ENCODE measurements at places on chromosomes 6 and 20. TPM values are rescaled to one million over a fixed set of nuclear protein-coding genes. Genes with fewer than 3 reads are reported as not detected.

The C20orf141 gene
- total RNA-seq = not detected

The SLC35F1 gene
- not detected for total RNA-seq

The MYMX gene
- not detected for total RNA-seq

The CAGE1 gene
- total RNA-seq = 0.20 TPM

The PRR18 gene
- total RNA-seq = not detected

The FKBP1C gene
- total RNA-seq = 0.94 TPM

The AKAP7 gene
- 13.1 TPM for total RNA-seq

The WFDC5 gene
- not detected for total RNA-seq

- no peak overlapping the region for H3K4me3 ChIP-seq
- no peaks in the 10 kb centered on the region for H3K4me1 ChIP-seq
- H3K27me3 ChIP-seq = peaks cover 2% of the 10 kb centered on the region
- H3K27ac ChIP-seq = no peak overlapping the region
Observed at GRCh38 chr20:52270001-52270606, 78.5 kb upstream of the ZFP64 start.

DNA sequence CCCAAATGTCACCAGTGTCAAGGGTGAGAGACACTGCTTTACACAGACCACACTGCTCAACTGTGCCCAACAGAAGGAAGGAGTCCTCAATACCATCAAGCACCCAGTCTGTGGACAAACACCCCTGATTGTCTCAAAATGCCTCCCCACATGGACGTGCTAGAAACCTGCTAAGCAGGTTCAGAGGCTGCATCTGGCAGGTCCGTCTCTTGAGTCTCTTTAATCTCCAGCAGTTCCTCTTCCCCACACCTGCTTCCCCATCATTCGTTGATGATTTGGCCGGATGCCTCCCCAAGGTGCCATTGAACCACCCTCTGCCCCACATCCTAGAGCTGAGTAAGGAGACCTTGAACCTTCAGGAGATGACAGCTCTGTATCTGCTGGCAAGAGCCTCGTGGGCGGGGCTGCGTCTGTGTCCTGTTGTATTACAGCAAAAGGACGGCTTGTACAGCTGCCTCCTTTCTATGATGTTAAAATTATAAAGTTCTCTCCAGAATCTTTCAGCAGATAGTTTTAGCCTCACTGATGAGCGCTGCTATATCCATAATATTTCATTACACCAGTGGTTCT, 179.2 kb downstream of the PREX1 start:
- H3K4me1 ChIP-seq = peaks cover 2% of the 10 kb centered on the region
- no peaks in the 10 kb centered on the region for H3K27me3 ChIP-seq
- peaks cover 38% of the 10 kb centered on the region for H3K36me3 ChIP-seq
- DNase-seq = no peak

- DNase-seq = no peak
- peak within 1 kb of the TSS; percentile 66 for H3K27ac ChIP-seq
- no peak within 1 kb of the TSS for H3K4me3 ChIP-seq
- H3K36me3 ChIP-seq = no peaks in the 10 kb centered on the region
- no peaks in the 10 kb centered on the region for H3K27me3 ChIP-seq
Observed at GRCh38 chr6:36697481-36697903, at the start of gene RAB44. TSS of gene RAB44 (plus strand) at chr6:36697826. CDS start at chr6:36704236, 6,410 bp downstream.

GRCh38 chr6:133242637-133243585, 1.8 kb downstream of the EYA4 start:
- peaks cover 11% of the 10 kb centered on the region for H3K4me1 ChIP-seq
- H3K36me3 ChIP-seq = no peaks in the 10 kb centered on the region
- no peak for DNase-seq
- peaks cover 69% of the 10 kb centered on the region for H3K27me3 ChIP-seq

DNA sequence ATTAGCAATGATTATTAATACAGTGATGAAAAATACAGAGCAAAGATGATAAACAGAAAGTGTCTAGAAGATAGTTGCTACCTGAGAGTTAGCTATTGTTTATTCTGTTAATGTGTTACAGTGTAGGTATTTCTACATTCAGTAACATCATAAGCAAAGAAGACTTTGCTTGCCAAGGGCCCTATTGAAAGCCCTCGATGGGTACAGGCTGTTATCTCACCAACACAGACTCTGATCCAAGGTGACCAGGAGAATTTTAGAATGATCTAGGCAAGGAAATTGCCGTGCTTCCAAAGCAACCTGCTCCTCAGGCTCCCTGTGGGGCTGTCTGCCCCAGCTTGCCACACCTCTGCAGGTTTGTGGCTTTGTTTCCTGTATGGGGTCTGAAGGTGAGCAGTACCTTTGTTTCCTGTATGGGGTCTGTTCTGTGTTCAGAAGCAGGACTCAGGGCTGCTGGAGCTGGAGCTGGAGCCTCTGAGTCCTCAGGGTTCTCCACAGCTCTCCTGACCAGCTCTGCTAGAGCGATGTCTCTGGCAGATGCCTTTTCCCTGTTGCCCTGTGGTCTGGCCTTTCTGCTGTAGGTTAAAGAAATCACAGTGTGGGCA, 32.5 kb downstream of the PHACTR3 start:
- H3K36me3 ChIP-seq = no peaks in the 10 kb centered on the region
- DNase-seq = no peak
- no peak overlapping the region for H3K27ac ChIP-seq

DNA sequence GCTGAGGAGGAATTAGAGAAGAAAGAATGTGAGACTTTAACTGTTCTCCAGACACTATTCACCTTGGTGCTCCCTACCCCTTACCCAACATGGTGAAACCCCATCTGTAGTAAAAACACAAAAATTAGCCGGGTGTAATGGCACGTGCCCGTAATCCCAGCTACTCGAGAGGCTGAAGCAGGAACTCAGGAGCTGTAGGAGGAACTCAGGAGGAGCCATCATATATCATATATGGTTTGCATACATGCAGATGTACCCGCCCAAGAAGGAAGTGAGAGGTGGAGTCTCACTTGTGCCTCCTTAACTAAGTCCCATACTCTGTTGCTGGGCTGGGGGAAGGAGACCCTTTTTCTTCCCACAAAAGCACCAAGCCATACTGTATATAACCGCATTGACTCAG, 35.5 kb upstream of the ME1 start:
- H3K4me1 ChIP-seq = no peaks in the 10 kb centered on the region
- no peak overlapping the region for H3K4me3 ChIP-seq
- no peaks in the 10 kb centered on the region for H3K36me3 ChIP-seq
- DNase-seq = no peak
- no peak overlapping the region for H3K27ac ChIP-seq
- H3K27me3 ChIP-seq = peaks cover 6% of the 10 kb centered on the region

GRCh38 chr6:104682722-104683643, 176.7 kb downstream of the HACE1 start:
- peaks cover 6% of the 10 kb centered on the region for H3K4me1 ChIP-seq
- peak; percentile 77 for DNase-seq
- no peak overlapping the region for H3K4me3 ChIP-seq
- no peak overlapping the region for H3K27ac ChIP-seq
- H3K27me3 ChIP-seq = no peaks in the 10 kb centered on the region
- no peaks in the 10 kb centered on the region for H3K36me3 ChIP-seq

- no peak overlapping the region for H3K27ac ChIP-seq
- peaks cover 14% of the 10 kb centered on the region for H3K4me1 ChIP-seq
- H3K27me3 ChIP-seq = no peaks in the 10 kb centered on the region
- H3K4me3 ChIP-seq = peak overlapping the region; percentile 32
- no peak for DNase-seq
Observed at GRCh38 chr6:138769102-138769676, 4.4 kb upstream of the CCDC28A start.

- no peak overlapping the region for H3K4me3 ChIP-seq
- H3K4me1 ChIP-seq = peaks cover 15% of the 10 kb centered on the region
- peak overlapping the region; percentile 39 for H3K27ac ChIP-seq
- H3K27me3 ChIP-seq = no peaks in the 10 kb centered on the region
Observed at GRCh38 chr6:111691345-111692225, 85.9 kb upstream of the TRAF3IP2 start.

- peak; percentile 69 for DNase-seq
- H3K4me1 ChIP-seq = peaks cover 14% of the 10 kb centered on the region
- no peaks in the 10 kb centered on the region for H3K27me3 ChIP-seq
- H3K36me3 ChIP-seq = no peaks in the 10 kb centered on the region
- peak overlapping the region; percentile 83 for H3K27ac ChIP-seq
Observed at GRCh38 chr20:4108495-4109306, 93.3 kb upstream of the RNF24 start.

DNA sequence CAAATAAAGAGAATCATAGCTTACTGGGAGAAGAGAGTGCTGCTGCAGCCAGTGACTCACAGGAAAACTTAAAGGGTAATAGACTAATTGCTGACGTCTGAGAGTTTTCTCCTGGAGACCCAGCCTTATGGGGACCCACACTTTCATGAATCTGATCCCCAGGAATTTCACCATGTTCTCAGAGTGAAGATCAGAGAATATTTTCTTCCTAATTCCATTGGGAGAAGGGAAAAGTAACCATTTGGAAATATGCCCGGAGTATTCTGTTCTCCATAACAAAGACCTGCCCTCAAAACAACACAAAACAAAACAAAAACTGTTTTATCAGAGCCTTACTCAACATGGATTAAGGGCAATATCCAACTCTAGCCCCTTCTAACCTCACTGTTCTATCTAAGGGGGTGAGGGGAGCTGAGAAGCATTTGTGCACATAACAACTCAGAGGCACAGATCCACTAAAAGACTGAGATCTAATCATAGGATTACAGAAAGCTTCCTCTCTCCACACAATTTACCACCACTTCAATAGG, 168.2 kb upstream of the SSTR4 start:
- no peaks in the 10 kb centered on the region for H3K36me3 ChIP-seq
- H3K4me3 ChIP-seq = no peak overlapping the region
- H3K4me1 ChIP-seq = no peaks in the 10 kb centered on the region

DNA sequence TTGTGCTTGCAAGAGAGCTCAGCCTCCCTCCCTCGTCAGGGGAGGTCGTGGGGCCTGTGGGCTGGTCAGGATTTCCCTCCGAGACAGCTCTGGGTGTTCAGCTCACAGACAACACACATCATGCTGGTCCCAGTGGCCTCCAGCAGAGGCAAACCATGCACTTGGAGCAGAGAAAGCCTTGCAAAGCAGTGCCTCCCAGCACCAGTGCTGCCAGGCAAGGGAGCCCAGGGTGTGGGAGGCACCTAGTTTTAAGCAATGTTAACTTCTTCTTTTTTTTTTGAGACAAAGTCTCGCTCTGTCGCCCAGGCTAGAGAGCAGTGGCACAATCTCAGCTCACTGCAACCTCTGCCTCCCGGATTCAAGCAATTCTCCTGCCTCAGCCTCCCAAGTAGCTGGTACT, 34.0 kb upstream of the INSM1 start:
- peaks cover 1% of the 10 kb centered on the region for H3K4me1 ChIP-seq
- no peak overlapping the region for H3K27ac ChIP-seq
- no peaks in the 10 kb centered on the region for H3K27me3 ChIP-seq
- H3K4me3 ChIP-seq = no peak overlapping the region
- H3K36me3 ChIP-seq = no peaks in the 10 kb centered on the region

- H3K36me3 ChIP-seq = peaks cover 8% of the 10 kb centered on the region
- peak overlapping the region; percentile 100 for H3K27ac ChIP-seq
- H3K4me3 ChIP-seq = peak overlapping the region; percentile 100
- H3K4me1 ChIP-seq = peaks cover 32% of the 10 kb centered on the region
- no peak for DNase-seq
Observed at GRCh38 chr6:110815015-110815410, 256 bp downstream of the CDK19 start.

DNA sequence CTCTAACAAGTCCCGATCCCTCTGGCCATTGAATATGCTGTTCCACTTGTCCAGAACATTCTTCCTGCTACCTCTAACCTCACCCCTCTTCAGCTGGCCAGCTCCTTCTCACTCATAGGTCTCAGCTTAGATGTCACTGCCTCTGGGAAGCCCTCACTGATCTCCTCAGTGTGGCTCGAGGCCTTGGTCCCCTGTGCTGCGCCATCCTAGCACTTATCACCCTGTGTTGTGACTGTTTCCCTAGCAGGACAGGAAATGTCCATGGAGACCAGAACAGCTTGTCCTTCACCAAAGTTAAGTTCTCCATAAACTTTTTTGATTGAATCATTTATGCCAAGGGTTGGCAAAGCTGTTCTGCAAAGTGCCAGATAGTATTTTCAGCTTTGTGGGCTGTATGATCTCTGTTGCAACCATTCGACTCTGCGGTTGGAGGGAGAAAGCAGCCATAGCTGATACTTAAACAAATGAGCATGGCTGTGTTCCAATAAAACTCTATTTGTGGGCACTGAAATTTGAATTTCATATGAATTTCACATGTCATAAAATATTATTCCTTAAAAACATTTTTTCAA, 6.5 kb upstream of the BNIP5 start:
- H3K27me3 ChIP-seq = peaks cover 27% of the 10 kb centered on the region
- H3K4me3 ChIP-seq = no peak overlapping the region
- no peak for DNase-seq
- no peak overlapping the region for H3K27ac ChIP-seq
- peaks cover 5% of the 10 kb centered on the region for H3K4me1 ChIP-seq

DNA sequence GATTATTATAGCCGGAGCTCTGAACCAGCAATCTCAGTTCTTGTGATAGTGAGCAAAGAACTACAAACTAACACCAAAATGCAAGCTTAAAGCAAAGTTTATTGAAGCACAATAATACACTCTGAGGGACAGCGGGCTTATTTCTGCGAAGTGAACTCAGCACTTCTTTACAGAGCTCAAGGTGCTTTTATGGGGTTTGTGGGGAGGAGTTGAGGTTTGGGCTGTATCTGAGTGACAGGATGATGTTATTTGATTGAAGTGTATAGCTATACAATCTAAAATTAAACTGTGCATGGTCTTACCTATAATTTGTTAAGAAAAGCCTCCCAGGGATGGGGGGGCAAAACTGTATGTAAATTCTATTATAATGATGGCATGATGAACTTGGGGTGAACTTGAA, 1.0 kb upstream of the HFE start:
- peak overlapping the region; percentile 86 for H3K4me3 ChIP-seq
- H3K4me1 ChIP-seq = peaks cover 44% of the 10 kb centered on the region
- DNase-seq = no peak
- peak overlapping the region; percentile 80 for H3K27ac ChIP-seq
- H3K36me3 ChIP-seq = peaks cover 10% of the 10 kb centered on the region

- no peak overlapping the region for H3K27ac ChIP-seq
- no peaks in the 10 kb centered on the region for H3K27me3 ChIP-seq
Observed at GRCh38 chr6:126721581-126722160, 381.8 kb downstream of the CENPW start.

- H3K27ac ChIP-seq = no peak overlapping the region
- H3K4me1 ChIP-seq = peaks cover 3% of the 10 kb centered on the region
- no peaks in the 10 kb centered on the region for H3K27me3 ChIP-seq
Observed at GRCh38 chr6:38259736-38260135, 380.0 kb downstream of the BTBD9 start.

DNA sequence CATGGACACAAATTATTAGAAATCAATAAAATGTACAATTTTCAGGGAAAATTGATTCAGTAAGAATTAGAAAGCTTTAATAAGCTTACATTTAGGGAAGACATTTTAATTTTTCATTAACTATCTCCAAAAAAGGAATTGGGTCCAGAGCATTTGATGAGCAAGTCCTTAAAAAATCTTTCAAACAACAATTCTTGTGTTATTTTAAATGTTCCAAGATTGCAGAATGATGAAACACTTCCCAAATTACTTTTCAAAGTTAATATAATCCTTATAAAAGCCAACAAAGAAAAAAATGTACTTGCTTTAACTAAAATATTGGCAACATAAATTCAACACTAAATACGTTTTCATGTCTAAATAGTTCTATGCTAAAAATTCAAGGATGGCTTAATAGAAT, 102.0 kb downstream of the ADAT2 start:
- H3K4me1 ChIP-seq = no peaks in the 10 kb centered on the region
- H3K4me3 ChIP-seq = no peak overlapping the region
- H3K27me3 ChIP-seq = no peaks in the 10 kb centered on the region
- no peak overlapping the region for H3K27ac ChIP-seq
- H3K36me3 ChIP-seq = no peaks in the 10 kb centered on the region

GRCh38 chr6:163318071-163318786, 96.3 kb upstream of the QKI start:
- H3K4me3 ChIP-seq = no peak overlapping the region
- no peaks in the 10 kb centered on the region for H3K36me3 ChIP-seq
- no peaks in the 10 kb centered on the region for H3K4me1 ChIP-seq

- no peak overlapping the region for H3K27ac ChIP-seq
- H3K36me3 ChIP-seq = peaks cover 8% of the 10 kb centered on the region
- peaks cover 2% of the 10 kb centered on the region for H3K27me3 ChIP-seq
- H3K4me1 ChIP-seq = peaks cover 13% of the 10 kb centered on the region
Observed at GRCh38 chr6:132734694-132735236, 20.9 kb upstream of the VNN1 start.

All from activated naive CD8-positive, alpha-beta T cell treated with anti-CD3 and anti-CD28 coated beads, Interleukin-2, amount 10 ng/mL, durations not matched to agents 7 days and 5 days (primary cell).